ENCODE measurements at places on chromosomes 3 and 15. TPM values are rescaled to one million over a fixed set of nuclear protein-coding genes. Genes with fewer than 3 reads are reported as not detected.

DNA sequence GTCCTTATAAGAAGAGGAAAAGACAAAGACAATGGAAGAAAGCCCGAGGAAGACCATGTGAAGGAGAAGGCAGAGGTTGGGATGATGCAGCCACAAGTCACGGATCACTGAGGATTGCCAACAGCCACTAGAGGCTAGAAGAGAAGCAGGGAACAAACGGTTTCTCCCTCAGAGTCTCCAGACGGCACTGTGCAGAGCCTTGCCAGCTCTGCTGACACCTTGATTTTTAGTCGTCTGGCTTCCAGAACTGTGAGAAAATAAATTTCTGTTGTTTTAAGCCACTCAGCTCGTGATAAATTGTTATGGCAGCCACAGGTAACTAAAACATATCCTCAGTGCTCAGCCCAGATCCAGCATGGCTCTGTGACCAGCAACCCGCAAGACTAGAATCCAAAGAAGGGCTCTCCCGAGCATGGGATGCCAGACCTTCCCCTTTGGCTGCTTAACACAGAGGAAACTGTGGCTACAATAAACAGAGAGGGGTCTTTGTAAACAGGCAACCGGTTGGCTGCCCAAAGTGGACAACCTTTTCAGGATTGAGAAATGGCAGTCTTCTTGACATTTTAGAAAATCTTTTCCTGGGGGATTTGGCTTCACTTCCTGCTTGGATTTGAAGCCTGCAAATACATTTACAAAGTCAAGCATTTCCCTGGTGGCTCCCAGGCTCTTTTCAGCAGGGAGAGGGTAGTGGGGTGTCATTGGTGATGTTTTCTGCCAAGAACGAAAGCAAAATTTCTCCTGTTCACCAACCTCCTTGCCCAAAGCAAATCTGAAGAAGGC lies 88.7 kb upstream of the ADPGK start:
- DNase-seq, result no peak

DNA sequence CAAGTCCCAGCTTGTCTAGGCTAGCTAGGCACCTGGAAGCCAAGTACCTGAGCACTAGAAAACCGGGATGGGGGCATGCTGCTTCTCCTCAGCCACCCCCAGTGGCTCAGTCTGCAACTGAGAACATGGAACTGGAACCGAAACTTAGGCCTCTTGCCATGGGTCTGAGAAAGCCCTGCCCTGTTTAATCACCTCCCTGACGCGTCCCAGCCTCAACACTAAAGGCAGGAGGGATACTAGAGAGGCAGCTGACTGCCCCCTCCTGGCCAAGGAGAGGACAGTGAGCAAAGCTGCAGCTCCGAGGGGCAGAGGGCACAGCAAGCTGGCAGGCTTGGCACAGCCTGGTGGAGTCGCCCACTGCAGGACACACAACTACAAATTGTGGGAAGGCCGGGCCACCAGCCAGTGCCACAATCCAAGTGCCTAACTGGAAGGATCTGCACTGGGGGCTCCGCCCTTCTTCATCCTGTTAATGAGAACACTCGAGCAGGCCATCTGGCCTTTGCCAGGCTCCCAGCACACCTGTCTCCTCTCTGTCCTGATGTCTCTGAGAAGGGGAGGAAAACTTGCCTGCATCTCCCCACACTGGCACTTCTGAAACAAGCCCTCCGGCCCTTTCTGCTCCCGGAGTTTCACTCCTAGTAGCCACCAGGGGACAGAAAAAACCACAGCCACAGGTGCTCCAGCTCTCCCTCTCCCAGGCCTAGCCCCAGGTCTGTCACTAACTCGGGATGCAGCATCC lies 53.7 kb downstream of the BDH1 start:
- DNase-seq, result no peak

GRCh38 chr3:129560911-129561594 lies 18.1 kb downstream of the H1-8 start:
- DNase-seq, result no peak

GRCh38 chr3:121750087-121750415 lies 510 bp upstream of the GOLGB1 start:
- no peak for DNase-seq

GRCh38 chr3:151599103-151599672 lies 134.5 kb upstream of the AADACL2 start:
- DNase-seq, result no peak

- DNase-seq, result no peak
Observed at GRCh38 chr3:13886593-13887129, 6.8 kb upstream of the WNT7A start.

The TM4SF1 gene
- total RNA-seq, result not detected

The ZNF860 gene
- total RNA-seq, result not detected

The FSTL1 gene
- total RNA-seq, result not detected

The HMCES gene
- total RNA-seq, result 69.5 TPM
